Caco-2 (cell line): ENCODE measurements at places on chromosomes 4 and X.

DNA sequence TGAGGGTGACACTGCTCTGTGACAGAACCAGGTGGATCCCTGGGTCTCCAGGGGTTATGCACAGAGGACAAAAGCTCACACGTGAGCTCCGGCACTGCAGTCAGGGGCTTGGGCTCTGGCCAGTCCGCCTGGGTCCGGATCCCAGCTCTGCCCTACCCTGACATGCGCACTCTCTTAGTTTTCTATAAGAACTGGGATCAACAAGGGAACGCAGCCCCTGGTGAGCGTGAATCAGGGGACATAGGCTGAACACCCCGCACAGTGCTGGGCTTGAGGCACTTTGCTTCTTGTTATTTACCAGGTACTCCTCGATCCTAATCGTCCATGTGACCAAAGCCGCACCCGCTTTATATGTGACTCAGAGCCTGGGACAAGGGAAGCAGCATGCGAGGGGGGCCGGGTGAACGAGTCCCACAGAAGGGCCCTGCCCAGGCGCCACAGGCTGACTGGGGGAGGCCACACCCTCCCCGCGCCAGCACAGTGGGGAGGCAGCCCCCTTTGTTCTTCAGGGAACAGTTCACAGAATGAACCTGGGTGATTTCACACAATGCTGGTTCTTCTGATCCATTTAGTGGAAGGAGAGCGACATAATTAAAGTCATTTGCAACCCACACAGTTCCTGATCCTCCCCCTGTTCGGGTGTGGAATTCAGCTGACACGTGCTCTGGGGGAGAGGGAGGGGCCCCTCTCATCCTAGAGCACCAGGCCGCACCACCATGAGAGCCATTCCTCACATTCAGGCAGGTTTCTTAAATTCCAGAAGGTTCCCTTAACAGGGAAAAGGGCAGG, 55.5 kb downstream of the WFS1 start:
- DNase-seq: no peak

GRCh38 chr4:181701214-181701613, 542.0 kb upstream of the TENM3 start:
- DNase-seq: no peak

GRCh38 chrX:43552156-43552555, 103.9 kb upstream of the MAOA start:
- peak; percentile 47 for DNase-seq

- DNase-seq: no peak
These were observed 21.1 kb upstream of the SMIM10 start for GRCh38 chrX:134969726-134970125.

GRCh38 chrX:104679175-104679574, 113.2 kb downstream of the IL1RAPL2 start:
- DNase-seq: no peak

GRCh38 chr4:126766241-126766640, 866.5 kb upstream of the INTU start:
- no peak for DNase-seq

DNA sequence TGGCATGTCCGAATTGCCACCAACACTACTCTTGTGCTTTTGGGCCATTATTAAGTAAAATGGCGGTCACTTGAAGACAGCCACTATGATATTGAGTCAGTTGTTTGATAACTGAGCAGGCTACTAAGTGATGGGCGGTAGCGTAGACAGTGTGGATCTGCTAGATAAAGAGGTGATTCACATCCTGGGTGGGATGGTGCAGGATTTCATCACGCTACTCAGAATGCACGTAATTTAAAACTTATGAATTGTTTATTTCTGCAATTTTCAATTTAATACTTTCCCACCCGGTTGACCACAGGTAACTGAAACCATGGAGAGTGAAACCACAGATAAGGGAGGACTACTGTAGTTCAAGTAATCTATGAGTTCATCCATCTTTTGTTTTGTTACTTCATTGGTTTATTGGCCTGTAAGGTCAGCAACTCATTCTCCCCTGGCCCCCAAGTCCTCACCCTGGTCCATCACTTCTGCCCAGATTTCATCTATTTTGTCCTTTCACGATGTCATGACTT, 2.9 kb downstream of the ARAF start:
- DNase-seq: no peak

DNA sequence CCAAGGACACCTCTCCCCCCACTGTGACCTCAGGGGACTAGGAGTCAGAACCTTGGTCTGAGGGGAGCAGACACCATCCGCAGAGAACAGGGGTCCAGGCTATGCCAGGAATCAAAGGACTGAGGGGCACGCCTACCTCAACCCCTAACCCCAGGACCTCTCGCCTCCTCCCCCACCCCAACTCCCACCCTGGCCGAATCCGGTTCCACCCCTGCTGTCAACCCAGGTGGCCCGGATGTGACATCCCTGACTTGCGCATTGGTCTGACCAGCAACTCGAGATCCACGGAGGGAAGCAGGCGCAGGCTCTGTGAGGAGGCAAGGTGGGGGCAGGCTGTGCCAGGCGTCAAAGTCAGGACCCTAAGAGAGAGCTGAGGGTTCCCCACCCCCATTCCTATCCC, 468 bp upstream of the MAGEA4 start:
- DNase-seq: no peak

DNA sequence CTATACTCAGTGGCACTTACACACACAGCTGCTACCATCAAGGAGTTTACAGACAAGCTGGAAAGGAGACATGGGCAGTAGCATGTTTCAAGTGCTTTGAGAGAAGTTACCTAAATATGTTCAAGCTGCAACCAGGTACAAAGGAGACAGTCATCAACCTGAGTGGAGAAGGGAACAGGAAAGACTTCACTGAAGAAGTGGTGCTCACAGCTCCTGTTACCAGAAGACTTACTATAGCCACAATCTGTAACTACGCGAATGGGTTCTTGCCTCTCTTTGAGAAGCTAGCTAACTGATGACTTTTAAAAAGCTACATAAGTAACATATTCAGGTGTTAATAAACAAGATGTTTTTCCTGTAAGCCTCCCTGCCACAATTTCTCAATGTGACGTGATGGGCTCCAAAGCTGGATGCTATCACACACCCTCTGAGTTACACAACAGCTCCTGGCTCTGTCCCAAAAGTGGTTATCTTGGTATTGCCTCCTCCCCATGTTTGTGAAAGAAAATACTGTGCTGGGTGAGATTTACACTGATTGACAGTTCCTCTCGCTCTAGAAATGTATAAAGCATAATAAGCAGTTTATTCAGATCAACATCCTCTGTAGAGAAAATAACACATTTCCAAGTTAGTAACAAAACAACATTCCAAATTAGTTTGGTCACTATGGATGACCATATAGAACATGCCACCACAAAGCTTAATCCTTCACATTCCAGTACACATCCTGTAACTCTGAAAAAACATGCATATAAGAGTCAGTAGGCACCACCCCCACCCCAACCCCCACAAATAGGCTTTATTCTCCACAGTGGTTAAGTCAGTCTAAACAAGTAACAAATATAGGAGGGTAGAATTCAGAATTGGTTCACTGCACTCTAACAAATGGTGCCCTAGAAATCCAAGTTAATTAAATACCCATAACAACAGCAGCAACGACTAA, 81.8 kb downstream of the FRYL start:
- DNase-seq: no peak

GRCh38 chr4:73832651-73833237, 3.7 kb upstream of the CXCL6 start:
- DNase-seq: no peak

DNA sequence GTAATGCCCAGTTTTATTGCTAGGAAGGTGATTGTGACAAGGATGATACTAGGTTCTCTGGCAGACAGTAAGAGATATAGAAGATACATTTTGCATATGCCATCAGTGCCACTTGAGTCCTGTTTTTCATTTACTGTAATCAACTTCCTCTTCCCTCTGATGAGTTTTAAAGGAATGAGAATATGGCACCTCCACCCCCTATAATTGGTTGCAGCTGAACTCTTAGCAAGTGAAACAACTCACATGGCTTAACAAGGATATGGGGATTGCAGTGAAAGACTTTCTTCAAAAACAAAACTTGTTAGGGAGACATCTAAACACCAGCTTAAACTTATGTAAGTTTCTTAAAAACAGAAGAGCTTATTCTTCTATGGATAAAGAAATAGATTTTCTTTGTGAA, 90.0 kb downstream of the AREG start:
- DNase-seq: no peak

- no peak for DNase-seq
These were observed 55.7 kb upstream of the CLDN34 start for GRCh38 chrX:9911487-9911886.

DNA sequence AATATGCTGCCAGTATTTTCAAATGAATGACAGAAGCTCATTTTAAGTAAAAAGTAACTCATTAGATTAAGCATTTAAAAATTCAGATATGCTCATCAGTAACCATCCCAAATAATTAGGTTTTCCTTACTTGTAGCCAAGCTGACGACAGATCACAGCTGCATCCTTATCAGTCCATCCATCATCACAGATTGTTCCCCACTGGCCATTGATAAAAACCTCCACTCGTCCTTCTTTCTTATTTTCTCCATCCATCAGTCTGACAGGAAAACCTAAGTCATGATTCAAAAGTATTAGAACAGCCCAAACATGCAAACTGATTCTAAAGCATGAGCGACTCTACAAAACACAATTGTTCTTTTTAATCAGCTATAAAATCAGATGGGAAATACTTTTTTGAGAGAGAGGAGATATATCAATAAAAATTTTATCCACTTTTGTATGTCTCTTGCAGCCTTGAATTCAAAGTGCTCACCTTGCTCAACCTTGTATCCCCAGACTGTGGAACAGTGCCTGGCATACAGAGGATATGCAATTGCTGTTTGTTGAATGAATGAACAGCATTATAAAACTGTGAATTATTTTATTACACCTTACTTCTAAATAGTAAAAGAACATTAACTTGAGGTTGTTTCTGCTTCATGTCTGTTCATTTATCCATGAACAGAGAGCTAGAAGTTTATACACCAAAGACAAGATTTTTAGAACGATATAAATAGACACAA, 44.3 kb downstream of the PRSS12 start:
- DNase-seq: no peak

DNA sequence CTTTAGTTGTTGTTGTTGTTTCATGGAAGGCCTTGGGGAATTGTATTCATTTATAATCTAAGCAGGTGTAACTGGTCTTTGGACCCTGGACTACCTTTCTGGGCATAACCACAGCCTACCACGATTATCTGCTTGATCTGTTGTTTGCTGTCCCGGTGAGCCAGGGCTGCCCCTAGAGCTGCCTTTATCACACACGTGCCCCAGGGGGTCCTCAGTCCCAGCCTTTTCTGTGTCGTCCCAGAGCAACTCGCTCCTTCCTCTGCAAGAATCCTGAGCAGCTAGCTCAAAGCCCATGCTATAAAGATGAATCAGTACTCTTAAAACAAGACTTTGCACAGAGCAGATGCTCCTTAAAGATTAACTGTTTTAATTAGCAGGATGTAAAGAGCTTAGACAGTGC, 273.2 kb downstream of the EVC2 start:
- no peak for DNase-seq

GRCh38 chr4:2261853-2262144, at the start of gene MXD4:
Gene MXD4 (minus strand): TSS chr4:2262109. CDS start chr4:2261980, 129 bp downstream.
- DNase-seq: no peak

- DNase-seq: no peak
These were observed 2308.1 kb upstream of the AGA start for GRCh38 chr4:179750374-179750773.

DNA sequence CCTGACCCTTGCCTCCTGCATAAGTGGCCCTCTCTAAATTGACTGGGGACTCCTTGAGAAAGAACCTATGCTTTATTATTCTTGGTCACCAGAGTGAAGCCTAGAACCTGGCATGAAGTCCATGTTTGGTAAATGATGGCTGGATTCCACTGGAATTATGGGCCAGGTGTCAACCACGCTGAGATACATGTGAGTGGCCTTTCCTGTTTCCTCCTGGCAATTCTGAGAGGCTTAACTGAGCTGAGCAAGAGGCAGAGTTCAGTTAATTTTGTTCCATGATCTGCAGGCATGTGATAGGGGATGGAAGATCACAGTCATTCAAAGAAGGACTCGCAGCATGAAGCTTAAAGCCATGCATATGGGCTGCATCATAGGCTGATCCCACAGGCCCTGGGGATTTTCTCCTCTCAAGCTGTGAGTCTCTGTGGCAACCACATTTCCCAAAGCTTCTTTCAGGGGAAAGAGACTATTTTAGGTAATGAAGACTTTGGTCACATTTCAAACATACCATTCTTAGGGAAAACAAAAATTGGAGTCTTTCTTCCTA, 69.4 kb upstream of the CLNK start:
- no peak for DNase-seq

DNA sequence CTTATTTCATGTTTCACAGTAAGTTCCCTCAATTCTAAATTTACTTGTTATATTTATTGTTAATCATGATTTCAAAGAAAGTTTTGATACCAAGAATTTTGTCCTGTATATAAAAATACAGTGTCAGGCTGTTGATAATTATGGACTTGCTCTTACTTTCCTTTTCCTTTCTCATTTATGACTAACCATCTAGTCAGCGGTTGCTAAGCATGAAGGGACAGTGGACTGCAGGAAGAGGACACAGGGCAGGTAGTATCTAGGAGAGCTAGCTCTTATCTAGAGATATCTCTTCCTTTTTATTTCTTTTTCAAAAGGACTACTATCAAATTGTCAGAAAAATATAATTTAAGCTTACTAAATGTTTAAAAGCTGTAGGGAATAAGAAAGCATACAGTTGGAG, 1.6 kb downstream of the OPRPN start:
- DNase-seq: no peak

DNA sequence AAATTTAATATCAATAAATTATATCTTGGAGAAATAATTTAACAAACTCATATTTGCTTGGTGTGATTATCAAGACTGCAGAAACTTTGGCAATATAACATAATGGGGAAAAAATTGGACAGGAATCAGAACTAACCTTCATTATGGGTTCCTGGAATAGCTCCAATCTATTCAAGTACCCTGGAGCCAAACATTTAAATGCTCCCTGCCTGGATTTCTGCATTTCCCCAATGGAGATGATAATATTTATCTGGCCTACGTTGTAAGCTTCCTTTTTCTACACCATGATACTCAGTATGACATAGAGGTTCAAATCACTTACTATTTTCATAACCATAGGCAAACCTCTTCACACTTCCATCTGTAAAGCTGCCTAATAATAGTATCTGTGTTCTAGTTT, 326.8 kb downstream of the TRIML1 start:
- DNase-seq: no peak

DNA sequence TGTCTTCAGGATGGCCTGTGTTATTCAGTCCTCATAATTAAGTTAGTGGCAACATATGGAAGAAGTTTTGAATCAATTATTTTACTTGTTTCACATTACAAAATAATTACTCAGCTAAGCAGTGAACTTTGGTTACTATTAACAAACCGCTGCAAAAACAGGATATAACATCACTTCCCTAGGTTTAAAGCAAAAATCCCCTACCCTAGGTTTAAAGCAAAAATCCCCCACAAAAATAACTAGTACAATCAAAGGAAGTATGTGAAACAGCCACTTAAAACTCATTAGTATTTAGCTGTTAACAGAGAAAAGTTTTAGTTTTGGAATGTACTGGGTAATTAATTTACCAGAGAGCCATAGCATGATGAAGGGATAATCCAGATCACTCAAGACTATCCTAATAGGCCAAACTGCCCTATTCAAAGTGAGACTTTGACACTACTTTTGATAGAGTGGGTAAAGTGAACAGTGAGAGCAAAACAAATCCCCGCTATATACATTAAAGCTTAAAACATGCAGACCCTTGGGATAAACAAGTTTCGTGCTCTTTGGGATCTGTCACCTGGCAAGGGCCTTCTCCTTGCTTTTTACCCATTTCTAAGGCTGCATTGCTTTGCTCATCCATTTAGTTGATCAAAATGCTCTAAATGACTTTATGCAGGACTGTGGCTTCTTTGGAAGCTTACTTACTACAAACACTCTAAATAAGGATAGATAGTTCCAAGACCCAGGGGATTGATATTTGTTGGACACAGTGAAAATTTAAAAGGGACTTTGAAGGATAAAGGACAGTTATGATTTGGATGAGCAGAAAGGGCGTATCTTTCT, 36.4 kb upstream of the GPR174 start:
- DNase-seq: no peak
